ENCODE measurements at places on chromosomes 13 and 19. TPM values are rescaled to one million over a fixed set of nuclear protein-coding genes. Genes with fewer than 3 reads are reported as not detected.

Gene CD79A
- total RNA-seq, result 11.0 TPM

Gene ADAT3
- 10.3 TPM for total RNA-seq

Gene SERPINE3
- total RNA-seq, result not detected

Gene ATP4B
- 0.16 TPM for total RNA-seq

Gene PDX1
- total RNA-seq, result not detected

Gene MIA
- 6.5 TPM for total RNA-seq

Gene SIAH3
- 0.03 TPM for total RNA-seq

Gene LRRC63
- 0.31 TPM for total RNA-seq

Gene MYO1F
- 35.8 TPM for total RNA-seq

Gene CRB3
- total RNA-seq, result 58.2 TPM

Gene ATXN8OS
- total RNA-seq, result not detected

Gene GIPC3
- 2.1 TPM for total RNA-seq

Gene ZBTB32
- 1.8 TPM for total RNA-seq

Gene CIC
- total RNA-seq, result 90.9 TPM

Gene S1PR5
- total RNA-seq, result 0.69 TPM

Gene IGLON5
- not detected for total RNA-seq

Gene CYP2A7
- not detected for total RNA-seq

Gene SYNE4
- total RNA-seq, result 7.0 TPM

Gene THSD1
- total RNA-seq, result 6.4 TPM

Gene PHF11
- 57.0 TPM for total RNA-seq

Gene ZNF583
- total RNA-seq, result 7.2 TPM

Gene ZNF611
- total RNA-seq, result 42.7 TPM

Gene CABP5
- not detected for total RNA-seq

Gene ALOX5AP
- 25.0 TPM for total RNA-seq

Gene APC2
- 0.25 TPM for total RNA-seq

Gene METTL21C
- not detected for total RNA-seq

Gene CYP2A6
- not detected for total RNA-seq

Gene NBEA
- total RNA-seq, result 14.6 TPM

Gene ZNF471
- total RNA-seq, result 9.3 TPM

Gene CHERP
- 37.2 TPM for total RNA-seq

Gene ICAM5
- 2.9 TPM for total RNA-seq

Gene GRK1
- not detected for total RNA-seq

Gene IRGC
- not detected for total RNA-seq

Gene NLRP4
- 0.06 TPM for total RNA-seq

Gene RFPL4AL1
- total RNA-seq, result not detected

Gene C5AR2
- total RNA-seq, result 2.5 TPM

Gene PABPC3
- 0.22 TPM for total RNA-seq

Gene SRRM5
- 0.28 TPM for total RNA-seq

Gene KLK12
- not detected for total RNA-seq

Gene SLAIN1
- 12.4 TPM for total RNA-seq

Gene AMER2
- 0.06 TPM for total RNA-seq

Gene CYP4F2
- 0.31 TPM for total RNA-seq

Gene TEKTIP1
- 9.2 TPM for total RNA-seq

Gene TJP3
- total RNA-seq, result 26.5 TPM

Gene HCN2
- total RNA-seq, result 0.31 TPM

Gene NAPSA
- 217 TPM for total RNA-seq

Gene SIGLEC9
- 8.1 TPM for total RNA-seq

Gene UNC13A
- 2.2 TPM for total RNA-seq

Gene SERP2
- total RNA-seq, result 9.7 TPM

Gene CACNG7
- not detected for total RNA-seq

Gene ATP7B
- 5.7 TPM for total RNA-seq

Gene LRP3
- 23.8 TPM for total RNA-seq

Gene USPL1
- total RNA-seq, result 18.4 TPM

Measured in kidney (tissue), 22 donors.